ENCODE measurements at places on chromosomes 11 and 22. TPM values are rescaled to one million over a fixed set of nuclear protein-coding genes. Genes with fewer than 3 reads are reported as not detected.

DNA sequence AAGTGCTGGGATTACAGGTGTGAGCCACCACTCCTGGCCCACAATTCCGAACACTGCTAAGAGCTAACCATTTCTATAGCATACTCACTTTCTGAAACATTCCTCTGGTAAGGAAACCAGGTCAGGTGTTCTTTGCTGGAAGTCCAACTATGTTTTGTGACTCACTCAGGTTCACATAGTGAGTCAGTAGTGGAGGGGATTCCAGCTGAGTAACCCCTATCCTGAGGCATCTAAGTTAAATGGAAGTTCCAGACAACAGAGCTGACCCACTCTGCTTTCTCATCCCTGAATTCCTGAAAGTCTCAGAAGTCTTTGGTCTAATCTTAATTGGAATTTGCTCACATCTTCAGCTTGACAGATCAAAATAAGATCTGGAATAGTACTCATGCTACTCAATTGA, 3.0 kb upstream of the CHRNA10 start:
- no peak for DNase-seq

GRCh38 chr22:43995798-43996169, 28.3 kb upstream of the PARVB start:
- no peak for DNase-seq

CACNA1I gene
- total RNA-seq: 0.09 TPM

GRCh38 chr11:4118107-4118506, 23.5 kb downstream of the RRM1 start:
- no peak for DNase-seq

DNA sequence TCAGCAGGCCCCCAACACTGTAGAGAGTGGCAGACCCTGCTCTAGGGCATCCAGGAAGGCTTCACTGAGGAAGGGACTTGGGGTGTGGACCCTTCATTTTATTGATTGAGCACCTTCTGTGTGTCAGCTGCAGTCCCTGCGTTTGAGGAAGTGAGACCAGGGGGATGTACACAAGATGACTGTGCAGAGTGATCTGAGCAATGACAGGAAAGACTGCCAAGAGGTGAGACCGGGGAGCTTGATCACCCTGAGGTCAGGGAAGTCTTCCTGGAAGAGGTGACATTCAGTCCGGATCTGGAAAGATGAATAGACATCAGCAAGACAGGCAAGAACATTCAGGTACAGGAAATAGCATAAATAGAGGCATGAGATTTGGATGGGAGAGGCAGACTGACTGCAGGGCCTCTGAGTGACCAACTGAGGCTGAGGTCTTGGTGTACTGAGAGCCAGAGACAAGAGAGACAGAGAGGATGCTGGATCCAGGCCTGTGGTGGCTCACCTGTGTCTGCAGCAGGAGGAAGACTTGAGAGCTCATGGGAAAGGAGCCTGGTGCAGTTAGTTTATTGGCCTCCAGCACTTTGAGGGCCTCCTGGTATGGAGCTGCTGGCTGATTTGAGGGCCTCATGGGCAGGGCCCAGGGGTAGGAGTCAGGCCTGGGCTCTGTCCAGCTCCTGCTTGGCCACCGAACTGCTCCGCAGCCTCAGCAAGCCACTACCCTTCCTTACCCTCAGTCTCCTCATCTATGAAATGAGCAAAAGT, 5.2 kb downstream of the DGAT2 start:
- DNase-seq: no peak

OR5A1 gene
- not detected for total RNA-seq

GRCh38 chr11:104049116-104049515, 12.7 kb downstream of the DDI1 start:
- DNase-seq: no peak

DNA sequence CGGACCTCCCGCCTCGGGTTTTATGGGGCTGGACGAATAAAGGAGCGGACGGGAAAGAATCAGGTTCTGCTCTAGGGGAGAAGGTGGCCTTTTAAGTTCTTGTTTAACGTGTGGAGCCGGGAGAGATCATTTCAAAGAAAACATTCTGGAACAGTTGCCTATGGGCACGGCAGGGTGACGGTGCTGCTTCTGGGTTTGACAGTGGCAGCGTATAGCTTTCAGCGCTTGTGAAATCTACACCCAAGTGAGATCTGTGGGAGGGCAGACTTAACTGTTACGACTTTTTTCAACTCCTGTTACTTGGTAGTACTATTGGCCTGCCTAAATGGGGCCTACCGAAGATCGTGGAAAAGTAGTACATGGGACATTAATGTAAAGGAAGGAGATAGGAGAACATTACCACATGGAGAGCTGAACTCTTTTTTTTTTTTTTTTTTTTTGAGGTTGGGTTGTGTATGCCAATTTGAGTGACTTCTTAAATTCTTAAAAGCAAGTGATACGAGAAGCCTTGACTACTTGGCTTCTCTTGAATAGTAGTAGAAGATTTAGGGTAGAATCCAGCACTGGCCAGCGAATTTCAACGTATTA, 743 bp downstream of the USP47 start:
- peak; percentile 55 for DNase-seq

SCARF2 gene
- total RNA-seq: 0.55 TPM

Measured in activated T-helper 2 cell treated with anti-CD3 and anti-CD28 coated beads, Interferon-gamma antibody, Interleukin-2, Interleukin-4, amounts not matched to agents 10 μg/mL and 5 μg/mL and 100 μg/mL, durations not matched to agents 14 hours and 24 hours and 36 hours (primary cell).